ENCODE measurements at places on chromosomes 16 and 17.
A peak's percentile ranks its signal among the peaks of the same experiment; 100 is the strongest.

DNA sequence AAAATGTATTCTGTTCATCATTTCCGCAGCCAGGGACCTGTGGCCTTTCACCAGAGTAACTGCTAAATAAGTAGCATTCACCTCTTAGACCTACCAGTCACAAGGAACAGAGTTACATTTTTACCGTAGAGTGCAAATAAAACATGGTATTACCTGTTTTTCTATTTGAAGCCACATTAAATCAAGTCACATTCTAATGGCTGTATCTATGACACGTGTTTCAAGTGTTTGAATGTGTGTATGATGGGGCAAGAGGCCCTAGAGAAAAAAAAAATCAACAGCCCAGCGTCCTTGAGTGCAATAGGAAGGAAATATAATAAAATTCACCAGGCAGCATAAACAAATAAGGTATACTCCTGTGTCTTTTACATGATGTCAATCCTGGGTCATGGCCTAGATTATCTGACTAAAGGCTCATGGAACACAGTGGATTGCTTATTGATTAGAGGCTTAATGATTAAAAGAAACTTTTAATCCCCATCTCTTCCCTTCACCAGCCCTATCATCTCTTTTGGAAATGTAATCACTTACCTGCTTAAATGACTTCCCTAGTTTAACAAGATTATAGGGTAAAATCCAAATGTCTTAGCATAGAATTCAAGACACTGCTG lies 168.7 kb upstream of the CDH5 start:
- DNase-seq, result no peak

DNA sequence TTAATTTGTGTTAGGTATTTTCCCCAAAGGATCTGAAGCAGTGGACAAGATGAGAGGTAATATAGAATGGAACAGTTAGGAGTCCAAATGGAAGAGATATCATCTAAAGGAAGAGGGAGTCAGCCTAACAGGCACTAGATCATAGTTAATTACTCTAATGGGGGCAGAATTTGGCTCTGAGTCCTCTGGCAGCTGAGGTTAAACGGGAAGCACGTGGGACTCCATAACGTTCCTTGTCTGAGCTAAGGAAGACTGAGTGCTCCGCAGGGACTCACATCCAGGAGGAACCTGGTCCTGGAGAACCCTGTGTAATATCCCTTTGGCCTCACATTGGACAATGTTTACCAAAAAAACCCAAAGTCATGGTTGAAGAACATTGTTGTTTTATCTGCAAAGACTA lies 46.6 kb upstream of the TEX2 start:
- no peak for DNase-seq

- DNase-seq, result peak; percentile 58
These were observed 14.6 kb downstream of the COTL1 start for GRCh38 chr16:84603140-84603816.

GRCh38 chr16:88700636-88701482 lies 5.3 kb downstream of the RNF166 start:
- DNase-seq, result peak; percentile 91

GRCh38 chr16:8607214-8607613 lies 14.3 kb upstream of the METTL22 start:
- no peak for DNase-seq

DNA sequence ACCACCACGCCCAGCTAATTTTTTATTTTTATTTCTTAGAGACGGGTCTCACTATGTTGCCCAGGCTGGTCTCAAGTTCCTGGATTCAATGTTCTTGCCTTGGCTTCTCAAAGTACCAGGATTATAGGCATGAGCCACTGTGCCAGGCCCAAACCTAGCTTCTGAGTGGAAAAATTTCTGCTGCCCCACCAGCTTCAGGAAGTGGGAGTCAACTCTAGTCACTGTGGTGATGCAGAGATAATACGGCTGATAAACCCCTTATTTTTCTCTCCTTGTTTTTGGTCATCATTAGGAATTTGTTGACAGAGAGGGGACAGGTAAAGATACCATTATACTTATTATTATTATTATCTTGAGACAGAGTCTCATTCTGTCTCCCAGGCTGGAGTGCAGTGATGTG lies 27.8 kb upstream of the PHOSPHO1 start:
- DNase-seq, result no peak

DNA sequence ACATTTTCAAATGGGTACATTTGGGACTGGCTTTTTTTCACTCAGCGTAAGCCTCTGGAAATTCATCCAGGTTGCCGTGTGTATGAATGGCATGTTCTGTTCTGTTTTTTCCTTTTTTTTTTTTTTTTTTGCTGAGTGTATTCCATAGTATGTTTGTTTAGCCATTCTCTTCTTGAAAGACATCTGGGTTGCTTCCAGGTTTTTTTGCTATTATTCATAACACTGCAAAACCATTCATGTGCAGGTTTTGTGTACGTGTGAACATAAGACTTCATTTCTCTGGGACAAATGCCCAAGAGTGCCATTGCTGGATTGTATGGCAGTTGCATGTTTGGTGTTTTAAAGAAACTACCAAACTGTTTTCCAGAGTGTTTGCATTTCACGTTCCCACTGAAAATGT lies 335.9 kb upstream of the TNRC6C start:
- no peak for DNase-seq

DNA sequence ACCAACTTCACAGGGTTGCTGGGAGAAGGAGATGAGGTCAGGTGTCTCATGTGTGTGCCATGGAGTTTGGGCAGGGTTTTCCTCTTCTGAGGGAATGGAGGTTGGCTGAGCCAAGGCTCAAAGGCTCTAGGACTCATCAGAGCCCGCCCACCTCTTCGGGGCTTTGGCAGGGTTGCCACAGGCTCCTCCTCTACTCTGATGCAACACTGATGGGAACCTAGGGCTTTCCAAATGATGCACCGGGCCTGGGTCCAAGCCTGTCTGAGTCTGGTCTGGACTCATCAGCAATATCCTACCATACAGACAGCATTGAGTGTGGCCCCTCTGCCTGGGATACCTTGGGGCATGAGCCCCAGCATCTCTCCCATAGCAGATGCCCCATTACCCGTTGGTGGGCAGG lies 59.5 kb upstream of the LHX1 start:
- DNase-seq, result no peak

DNA sequence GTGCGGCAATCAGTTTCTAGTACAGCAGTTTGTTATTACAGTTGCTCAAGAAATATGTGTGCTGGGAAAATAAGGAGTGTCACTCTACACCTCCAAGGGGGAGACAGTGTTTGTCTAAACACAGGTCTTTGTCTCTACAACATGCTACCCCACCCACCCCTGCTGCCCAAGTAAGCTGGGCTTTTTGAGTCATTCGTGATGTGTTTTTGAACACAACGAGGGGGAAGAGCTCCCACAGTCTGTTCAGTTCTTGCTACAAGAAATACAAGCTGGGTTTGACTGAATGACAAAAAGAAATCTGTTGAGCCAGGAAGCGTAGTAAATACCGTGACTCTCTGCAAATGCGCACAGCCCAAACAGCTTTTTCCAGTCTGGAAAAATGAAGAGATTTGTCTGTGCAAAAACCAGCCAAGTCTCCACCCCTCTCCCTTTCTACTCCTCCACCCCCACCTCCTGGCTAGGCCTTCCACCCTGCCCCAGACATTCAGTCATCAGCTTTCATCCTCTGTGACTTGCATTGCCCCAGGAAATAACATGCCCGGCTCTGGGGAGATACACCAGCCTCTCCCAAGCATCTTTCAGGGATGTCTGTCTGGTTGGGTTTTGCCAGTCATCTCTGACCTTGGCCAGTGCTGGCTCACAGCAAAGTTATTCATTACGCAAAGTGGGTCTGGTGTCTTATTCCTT lies 25.7 kb downstream of the CHD9 start:
- peak; percentile 81 for DNase-seq

DNA sequence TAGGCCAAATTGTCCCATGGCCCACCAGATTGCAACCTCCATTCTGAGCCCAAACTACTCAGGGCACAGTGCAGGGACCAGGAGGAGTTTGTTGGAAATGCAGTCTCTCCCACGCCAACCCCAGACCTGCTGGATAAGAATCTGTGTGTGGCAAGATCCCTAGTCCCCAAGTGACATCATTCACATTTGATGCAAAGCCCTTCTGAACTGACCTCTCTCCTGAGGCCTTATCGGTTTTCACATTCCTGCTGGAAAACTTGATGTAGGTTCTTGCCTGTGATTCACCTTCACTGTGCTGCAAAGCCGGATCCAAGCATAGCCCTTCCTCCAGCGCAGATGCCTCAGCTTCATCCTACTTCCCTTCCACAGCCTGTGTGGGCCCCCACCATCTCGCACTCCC lies 6.6 kb upstream of the SHCBP1 start:
- DNase-seq, result no peak

- DNase-seq, result no peak
These were observed 111.7 kb downstream of the MAP2K6 start for GRCh38 chr17:69525920-69526841.

- no peak for DNase-seq
These were observed 5.1 kb upstream of the SCNN1B start for GRCh38 chr16:23296994-23297393.

DNA sequence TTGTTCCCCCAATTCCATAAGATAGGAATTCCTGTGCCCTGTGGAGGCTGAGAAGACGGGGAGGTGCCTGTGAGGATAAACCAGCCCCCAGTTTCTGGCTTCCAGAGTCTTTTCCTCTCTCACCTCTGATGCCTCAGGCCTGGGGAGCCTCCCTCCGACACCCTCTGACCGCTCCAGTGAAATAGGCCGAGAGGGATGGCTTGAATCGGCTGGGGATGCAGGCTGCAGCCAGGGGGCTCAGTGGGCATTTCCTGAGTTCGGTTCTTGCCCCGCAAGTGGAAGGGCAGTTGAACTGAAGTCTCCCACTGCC lies 339.4 kb downstream of the SEC14L1 start:
- DNase-seq, result no peak

DNA sequence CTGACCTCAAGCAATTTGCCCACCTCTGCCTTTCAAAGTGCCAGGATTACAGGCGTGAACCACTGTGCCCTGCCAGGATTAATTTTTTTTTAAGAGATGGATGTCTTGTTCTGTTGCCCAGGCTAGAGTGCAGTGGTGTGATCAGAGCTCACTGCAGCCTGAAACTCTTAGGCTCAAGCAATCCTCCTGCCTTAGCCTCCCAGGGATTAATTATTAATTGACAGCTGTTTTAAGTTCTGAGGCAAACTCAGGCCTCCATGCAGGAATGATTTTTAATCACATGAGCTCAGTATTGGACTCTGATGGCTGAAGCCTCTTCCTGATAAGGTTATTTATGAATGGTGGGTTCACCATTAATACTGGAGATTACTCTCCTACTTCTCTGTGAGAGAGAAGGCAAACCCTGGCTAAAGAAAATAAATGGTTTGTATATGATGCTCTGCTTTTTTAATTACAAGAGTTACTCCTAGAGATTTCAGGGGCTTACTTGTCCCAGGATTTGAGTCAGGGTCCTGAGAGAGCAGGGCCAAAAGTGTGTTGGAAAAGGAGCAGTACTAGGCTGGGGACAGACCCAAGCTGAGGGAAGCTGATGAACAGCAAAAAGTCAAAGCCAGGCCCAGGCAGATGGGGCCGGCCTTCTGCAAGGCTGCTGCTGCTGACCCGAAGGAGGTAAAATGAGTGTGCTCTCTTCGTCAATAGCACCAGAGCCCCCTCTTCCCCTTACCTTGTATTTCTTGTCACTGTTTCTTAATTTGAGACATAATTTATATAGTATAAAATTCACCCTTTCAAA lies 56.9 kb upstream of the HAS3 start:
- no peak for DNase-seq

- DNase-seq, result no peak
These were observed 281.4 kb downstream of the CPPED1 start for GRCh38 chr16:12522334-12522733.

DNA sequence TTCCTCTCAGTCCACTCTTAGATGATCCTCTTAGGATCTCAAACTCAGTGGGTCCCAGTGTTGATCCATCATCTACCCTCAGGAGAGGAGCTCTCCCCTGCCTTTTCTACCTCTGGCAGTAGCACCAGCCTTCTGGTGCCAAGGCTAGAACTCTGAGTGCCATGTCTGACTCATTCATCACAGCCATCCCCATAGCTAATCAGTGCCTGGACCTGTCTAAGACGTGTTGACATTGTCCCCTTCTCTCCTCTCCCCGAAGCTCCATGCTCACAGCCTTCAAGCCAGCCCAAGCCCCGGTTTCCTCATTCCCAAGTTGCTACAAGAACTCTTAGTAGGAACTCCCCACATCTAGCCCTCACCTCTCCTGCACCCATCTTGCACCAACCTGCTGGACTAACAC lies 73.5 kb upstream of the GRIN2A start:
- no peak for DNase-seq

GRCh38 chr17:8226536-8227237 lies 16.3 kb upstream of the AURKB start:
- DNase-seq, result peak; percentile 48
